ENCODE measurements at places on chromosomes 2 and 18. TPM values are rescaled to one million over a fixed set of nuclear protein-coding genes. Genes with fewer than 3 reads are reported as not detected.

GRCh38 chr2:73918856-73919255 lies 7.8 kb upstream of the DGUOK start:
- DNase-seq, result no peak

DNA sequence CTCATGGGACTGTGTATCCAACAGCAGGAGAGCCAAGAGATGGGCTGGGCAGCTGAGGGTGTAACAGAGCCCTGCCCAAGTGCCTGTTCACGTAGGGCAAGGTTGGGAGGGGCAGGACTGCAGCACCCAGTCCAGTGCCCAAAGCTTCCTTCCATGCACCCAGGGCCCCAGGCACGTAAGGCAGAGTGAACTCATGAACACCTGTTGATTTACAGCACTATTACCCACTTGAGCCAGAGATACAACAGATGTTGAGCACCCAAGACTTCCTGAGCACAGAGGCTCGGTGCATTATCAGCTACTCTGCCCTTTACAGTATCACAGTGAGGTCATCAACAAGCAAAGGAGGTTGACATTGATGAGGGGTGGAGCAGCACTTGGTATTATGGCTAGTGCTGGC lies 50.2 kb upstream of the FHL2 start:
- DNase-seq, result no peak

The POTEI gene
- 0.08 TPM for polyA plus RNA-seq

GRCh38 chr2:13197248-13197647 lies 480.5 kb downstream of the TRIB2 start:
- DNase-seq, result no peak

GRCh38 chr2:172845028-172845630 lies 109.5 kb downstream of the RAPGEF4 start:
- no peak for DNase-seq

- no peak for DNase-seq
Measured at GRCh38 chr18:72458271-72458670, 85.9 kb downstream of the CBLN2 start.

DNA sequence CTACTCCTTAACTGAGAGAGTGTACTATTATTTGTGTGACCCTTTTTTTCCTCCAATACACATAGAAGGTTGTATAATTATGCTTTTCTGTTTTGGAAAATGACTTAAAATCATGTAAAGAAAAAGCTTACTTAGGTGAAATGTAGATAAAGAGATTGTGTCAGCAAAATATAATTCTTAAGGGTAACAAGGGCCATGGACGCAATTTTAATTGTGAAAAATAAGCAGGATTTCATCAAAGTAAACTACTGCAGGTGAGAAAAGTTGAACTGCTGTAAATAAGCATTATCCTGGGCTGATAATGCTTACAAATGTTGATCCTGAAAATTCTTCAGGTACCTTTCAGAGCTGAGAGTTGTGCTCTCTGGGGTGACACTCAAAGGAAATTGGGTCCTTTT lies 141.5 kb downstream of the RPIA start:
- no peak for DNase-seq

DNA sequence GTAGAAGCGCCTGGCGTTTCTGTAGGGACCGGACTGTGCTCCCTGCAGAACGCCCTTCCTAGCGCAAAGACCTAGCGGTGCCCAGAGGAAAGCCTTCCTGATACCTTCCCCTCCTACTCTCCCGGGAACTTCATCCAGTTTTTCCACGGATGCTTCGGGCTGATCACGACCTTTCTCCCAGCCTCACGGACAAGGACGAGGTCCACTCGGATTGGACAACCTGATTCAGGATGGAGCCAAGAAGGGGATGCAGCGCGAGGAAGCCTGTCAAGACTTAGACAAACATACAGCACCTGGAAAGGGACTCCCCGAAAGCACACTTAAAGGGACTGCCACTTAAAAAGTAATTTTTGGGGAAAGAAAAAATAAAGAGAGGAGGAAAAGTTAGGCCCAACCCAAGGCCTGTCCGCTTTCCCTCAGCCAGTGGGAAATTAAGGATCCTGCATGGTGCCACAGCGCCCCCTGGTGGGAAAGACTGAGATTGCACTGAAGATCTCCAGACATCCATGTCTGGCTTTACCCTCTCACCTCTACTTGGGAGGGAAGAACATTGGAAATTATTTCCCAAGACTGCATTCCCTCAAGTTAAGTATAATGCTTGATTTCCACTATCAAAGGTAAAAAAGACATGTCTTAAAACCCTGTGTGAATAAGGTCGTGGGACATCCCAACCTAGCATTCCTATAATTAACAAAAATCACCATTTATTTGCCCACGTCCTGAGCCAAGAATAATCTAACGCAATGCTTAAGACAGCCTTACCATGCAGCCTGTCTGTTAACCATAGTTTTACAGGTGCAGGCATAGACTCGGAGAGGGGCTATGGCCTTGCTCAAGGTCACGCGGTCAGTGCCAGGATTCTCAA lies 13.4 kb upstream of the COPS8 start:
- peak; percentile 61 for DNase-seq

GRCh38 chr2:173355132-173355865 lies 627 bp downstream of the CDCA7 start:
- peak; percentile 43 for DNase-seq

- no peak for DNase-seq
Measured at GRCh38 chr2:32277363-32277673, 386 bp upstream of the YIPF4 start.

The PPP1R1C gene
- polyA plus RNA-seq, result 3.5 TPM

DNA sequence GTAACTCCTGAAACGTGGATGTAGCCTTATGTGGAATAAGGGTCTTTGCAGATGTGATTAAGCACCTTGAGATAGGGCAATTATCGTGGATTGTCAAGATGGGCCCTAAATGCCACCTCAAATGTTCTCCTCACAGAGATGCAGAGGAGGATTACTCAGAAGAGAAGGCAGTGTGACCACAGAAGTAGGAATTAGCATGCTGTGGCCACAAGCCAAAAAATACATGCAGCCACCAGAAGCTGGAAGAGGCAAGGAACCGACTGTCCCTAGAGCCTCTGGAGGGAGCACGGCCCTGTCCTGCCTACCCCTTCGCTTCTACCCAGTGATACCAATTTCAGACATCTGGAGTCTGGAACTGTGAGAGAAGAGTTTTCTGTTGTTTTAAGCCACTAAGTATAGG lies 47.3 kb upstream of the MGAT5 start:
- DNase-seq, result no peak

The EN1 gene
- polyA plus RNA-seq, result not detected

DNA sequence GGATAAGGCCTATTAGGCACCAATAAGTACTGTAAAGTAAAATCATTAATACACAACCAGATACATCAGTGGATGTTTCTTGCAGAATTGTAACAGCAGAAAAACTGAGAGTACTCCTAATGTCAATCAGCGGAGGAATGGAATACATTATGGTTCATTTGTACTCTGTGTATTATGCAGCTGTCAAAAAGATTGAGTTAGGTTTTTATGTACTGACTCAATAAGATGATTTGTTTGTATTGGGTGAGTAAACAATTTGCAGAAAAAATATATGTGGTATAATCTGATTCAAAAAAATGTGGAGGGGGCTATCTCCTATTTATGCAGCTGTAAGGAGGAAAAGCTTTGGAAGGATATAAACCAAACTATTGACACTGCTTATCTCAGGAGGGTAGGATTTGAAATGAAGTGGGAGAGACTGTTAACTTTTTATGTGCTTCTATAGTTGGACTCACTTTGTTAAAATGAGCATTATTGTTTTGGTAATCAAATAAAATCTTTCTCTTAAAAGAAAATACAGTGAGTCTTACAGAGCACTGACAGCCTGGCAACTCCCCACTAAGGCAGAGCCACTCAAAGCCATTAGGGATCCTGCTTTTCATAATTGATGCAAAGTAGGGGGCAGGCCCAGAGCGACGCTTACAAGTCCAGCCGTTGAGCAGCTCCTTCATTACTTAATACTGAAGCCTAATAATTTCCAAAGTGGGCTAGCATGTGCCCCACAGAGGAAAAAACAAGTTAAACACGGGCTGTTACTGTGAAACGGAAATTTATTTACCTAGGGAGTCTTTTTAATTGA lies 168.8 kb downstream of the PHLPP1 start:
- no peak for DNase-seq

GRCh38 chr2:240988571-240989271 lies 9.7 kb upstream of the SNED1 start:
- no peak for DNase-seq

DNA sequence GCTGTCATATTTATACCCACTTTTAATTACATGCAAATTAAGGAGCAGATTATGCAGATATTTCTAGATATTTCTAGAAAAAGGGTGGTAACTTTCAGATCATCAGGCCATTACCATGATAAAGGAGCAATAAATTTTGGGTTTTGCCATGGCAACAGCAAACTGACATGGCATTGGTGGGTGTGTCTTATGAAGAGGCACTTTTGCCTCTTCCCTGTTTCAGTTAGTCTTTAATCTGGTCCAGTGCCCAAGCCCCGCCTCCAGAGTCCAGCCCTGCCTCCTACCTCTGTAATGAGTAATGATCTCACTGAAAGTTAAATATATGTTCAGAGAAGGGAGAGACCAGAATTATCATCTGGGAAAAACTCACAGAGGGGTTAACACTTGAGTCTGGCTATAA lies 124.8 kb downstream of the SCG2 start:
- no peak for DNase-seq

The GPR55 gene
- 0.17 TPM for polyA plus RNA-seq

DNA sequence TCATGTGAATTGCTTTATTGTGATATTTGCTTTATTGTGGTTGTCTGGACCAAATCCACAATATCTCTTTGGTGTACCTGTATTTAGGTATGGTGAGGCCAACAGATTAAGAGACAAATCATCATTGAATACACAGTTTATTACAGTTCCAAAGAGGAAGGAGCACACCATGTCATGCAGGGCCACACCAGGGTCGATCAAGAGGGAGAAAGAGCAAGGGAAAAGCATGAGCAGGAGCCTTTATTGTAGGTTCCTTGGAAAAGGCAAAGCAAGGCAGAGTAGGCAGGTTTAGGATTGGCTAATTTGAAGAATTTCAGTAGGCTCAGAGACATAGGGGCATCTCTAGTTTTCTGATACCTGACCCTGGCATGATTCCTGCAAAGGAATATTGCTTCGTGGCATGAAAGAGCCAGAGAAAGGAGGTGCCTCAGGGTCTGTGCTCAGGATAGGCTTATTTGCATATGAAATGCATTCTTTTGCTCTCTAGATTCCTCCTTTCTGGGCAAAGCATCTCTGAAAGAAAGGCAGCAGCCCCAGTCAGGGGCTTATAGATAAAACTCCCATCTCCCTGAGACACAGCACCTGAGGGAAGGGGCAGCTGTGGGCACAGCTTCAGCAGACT lies 214.2 kb upstream of the ERBB4 start:
- DNase-seq, result no peak

GRCh38 chr2:174590928-174591648 lies 6.5 kb downstream of the WIPF1 start:
- no peak for DNase-seq

The TMEM185B gene
- 24.3 TPM for polyA plus RNA-seq

GRCh38 chr2:12855508-12855907 lies 138.8 kb downstream of the TRIB2 start:
- DNase-seq, result no peak

GRCh38 chr2:216389570-216389969 lies 17.3 kb upstream of the MARCHF4 start:
- no peak for DNase-seq

Measured in left kidney (tissue), 8 donors.